CD8-positive, alpha-beta memory T cell (primary cell): ENCODE measurements at places on chromosomes 3 and 15.

DNA sequence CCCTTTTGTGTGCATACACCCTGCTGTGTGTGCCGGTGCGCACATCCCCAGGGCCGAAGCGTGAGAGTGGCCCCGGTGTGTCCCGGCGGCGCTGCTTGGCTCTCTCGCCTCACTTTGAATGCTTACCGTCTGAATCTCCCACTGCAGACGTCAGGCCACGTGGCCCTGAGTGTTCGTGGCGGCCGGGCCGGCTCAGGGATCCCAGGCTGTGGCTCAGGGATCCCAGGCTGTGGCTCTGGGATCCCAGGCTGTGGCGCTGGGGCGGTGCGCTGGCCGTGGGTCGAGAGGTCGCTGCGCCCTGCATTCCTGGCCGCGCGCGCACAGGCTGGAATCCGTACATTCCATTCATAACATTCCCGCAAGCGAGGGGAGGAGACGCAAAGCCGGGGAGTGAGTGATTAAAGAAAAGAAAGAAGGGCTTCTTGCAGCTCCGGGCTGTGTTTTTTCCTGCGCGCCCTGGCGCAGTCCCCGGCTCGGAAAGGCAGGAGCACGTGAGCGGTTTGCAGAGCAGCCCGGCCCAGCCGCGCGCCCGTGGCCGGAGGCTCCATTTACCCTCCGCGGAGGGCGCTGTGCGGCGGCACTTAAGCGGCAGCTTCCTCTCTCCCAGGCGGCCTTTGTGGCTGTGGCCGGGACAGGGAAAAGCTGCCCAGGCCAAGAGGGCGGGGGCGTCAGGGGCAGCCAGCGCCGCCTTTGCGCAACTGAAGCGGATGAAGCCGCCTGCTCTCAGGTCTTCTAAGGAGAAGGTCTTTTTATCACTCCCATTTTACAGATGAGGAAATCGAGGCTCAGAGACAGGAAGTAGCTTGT, 87.0 kb upstream of the ALDH1L1 start:
- no peak for DNase-seq

DNA sequence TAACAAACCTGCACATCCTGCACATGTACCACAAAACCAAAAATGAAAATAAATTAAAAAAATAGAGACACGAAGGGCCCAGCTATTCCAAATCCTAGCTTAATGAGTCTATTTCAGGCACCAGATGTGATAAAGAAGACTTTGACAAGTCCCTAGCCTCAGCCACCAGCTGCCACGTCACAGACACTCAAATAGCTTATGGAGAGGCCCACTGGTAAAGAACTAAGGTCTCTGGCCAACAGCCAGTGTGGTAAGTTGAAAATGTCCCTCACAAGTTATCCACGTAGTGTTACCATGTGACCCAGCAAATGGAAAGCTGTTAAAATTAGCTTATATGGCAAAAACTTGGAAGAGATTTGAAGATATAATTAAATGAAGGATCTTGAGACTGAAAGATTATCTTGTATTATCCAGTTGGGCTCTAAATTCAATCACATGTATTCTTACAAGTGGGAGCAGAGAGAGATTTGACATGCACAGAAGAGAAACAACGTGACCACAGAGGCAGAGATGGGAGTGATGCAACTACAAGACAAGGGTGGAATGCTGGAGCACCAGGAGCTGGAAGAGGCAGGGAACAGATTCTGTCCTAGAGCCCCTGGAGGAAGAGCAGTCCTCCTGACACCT, 10.9 kb downstream of the ACSBG1 start:
- DNase-seq: no peak

- DNase-seq: no peak
Measured at GRCh38 chr3:162329514-162329913, 832.9 kb downstream of the OTOL1 start.

DNA sequence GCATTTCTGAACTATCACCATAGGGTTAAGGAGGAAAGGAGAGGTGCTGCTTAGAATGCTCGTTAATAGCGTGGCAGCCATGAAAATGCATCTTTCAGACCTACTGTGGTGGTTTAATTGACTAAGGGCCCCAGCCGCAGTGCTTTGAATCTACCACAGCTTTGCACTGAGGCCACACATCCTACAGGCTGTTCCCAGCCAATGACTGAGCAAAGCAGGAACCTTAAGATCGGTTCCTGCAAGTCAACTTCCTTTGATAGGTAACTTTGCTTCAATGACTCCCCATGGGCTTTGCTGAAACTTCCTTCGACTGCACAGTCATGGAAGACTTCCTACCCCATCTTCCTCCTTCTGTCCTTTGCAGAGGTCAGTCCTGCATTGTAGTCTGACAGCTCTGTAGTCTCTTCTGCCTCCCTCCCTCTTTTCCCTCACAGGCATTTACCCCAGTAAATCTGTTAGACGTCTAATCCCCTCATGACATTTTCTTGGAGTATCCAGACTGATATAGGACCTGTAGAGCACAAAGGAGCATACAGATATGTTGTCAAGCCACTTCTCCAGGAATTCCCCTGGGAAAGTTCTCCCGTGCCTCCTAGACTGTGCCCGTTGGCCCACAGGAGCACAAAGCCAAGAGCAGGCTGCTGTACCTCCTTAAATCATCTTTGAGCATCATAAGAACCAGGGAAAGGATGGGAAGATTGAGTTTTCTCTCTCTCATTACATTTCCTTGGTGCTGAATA, 2.6 kb upstream of the BCL2A1 start:
- no peak for DNase-seq

GRCh38 chr3:346186-346585, 149.6 kb downstream of the CHL1 start:
- no peak for DNase-seq

GRCh38 chr3:52328536-52329080, 12.5 kb downstream of the DNAH1 start:
- peak; percentile 34 for DNase-seq

DNA sequence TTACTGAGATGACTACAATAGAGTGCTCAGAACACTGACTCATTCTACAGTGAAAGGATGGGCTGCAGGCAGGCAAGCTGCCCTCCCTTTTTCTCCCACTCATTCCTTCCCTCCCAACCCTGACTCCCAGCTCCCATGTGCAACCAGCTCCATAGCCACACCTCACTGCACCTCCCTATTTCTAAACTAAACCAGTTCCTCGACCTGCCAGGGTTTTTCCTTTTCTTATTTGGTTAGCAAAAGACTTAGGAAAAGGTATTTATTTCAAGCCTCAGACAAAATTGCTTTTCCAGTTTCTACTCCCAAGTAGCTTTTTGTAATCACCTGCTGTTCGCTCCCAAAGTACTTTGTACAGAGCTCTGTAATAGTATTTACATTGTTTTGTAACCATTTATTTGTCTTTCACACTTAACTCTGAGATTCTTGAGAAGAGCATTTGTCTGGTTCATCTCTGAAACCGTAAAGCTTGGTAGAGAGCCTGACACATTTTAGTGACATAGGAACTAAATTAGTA, 2.2 kb downstream of the AADAC start:
- DNase-seq: no peak

- DNase-seq: no peak
Measured at GRCh38 chr15:80856809-80857377, 77.7 kb downstream of the CEMIP start.

DNA sequence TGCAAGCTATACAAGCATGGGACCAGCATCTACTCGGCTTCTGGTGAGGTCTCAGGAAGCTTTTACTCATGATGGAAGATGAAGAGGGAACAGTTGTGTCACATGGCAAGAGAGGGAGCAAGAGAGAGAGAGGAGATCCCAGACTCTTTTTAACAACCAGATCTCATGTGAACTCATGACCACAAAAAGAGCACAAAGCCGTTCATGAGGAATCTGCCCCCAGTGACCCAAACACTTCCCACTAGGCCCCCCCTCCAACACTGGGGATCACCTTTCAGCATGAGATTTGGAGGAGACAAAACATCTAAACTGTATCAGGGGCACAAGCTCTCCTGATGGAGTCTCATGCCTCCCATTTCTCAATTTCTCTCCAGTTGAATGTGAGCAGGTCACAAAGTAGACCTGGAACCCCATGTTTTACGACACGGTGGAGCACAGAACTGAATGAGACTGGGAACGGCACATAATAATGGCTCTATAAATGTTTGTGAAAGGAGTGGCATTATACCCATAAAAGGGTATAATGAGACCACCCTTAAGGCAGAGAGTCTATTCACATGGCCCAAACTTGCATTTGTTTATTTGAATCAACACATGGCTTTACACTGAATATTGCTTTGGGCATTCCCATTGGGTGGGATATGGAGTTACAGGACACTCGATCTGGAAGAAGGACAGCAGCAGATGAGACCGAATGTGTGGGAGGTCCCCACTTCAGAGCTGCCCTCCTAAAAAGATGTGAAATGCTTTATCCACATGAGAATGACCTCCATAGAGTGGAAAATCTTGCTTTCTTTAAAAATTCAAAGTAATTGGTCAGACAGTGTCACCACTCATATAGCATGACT, 38.8 kb downstream of the IL16 start:
- DNase-seq: no peak

- DNase-seq: no peak
Measured at GRCh38 chr3:70824078-70824477, 511.6 kb upstream of the MDFIC2 start.

DNA sequence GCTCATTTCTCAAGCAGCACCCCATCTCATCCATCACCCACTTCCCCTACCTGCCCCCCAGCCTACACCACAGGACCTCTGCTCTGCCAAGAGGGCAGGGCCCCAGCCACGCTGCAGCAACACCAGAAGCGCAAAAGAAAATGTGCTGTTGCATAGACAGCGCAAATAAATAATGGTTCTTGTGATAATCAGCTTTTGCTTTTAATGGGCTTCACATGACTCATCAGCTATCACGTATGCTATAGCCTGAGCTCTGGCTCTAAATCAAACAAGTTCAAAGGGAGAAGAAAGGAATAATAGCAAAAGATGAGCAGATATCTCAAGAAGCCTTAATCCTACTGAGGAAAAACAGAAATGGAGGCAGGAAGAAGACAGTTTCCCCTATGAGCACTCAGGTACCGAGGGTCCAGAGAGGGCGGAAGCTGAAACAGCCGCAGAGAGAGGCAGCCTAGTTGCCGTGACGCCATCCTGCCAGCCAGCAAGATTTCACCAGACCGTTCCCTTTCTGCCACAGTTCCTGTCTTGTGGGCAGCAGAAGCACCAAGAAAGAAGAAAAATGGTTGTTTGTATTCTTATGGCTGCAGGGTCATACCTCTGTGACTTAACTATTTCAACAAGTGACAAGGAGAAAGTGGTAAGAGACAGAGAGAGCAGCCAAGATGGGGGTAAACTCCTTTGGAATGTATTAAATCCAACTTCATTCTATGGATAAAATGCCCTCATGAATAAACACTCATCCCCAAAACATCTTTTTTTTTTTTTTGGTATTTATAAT, 22.0 kb downstream of the RAB27A start:
- DNase-seq: peak; percentile 90

GRCh38 chr3:127220497-127220896, 27.6 kb downstream of the PRR23E start:
- no peak for DNase-seq
